ENCODE measurements at places on chromosomes 1 and 21.

- DNase-seq, result peak; percentile 40
Observed at GRCh38 chr1:119675349-119676345, 27.6 kb upstream of the ZNF697 start.

- DNase-seq, result no peak
Observed at GRCh38 chr1:31617218-31617915, at the start of gene HCRTR1. Gene HCRTR1 (plus strand): TSS chr1:31617689. CDS start chr1:31619193, 1,504 bp downstream.

DNA sequence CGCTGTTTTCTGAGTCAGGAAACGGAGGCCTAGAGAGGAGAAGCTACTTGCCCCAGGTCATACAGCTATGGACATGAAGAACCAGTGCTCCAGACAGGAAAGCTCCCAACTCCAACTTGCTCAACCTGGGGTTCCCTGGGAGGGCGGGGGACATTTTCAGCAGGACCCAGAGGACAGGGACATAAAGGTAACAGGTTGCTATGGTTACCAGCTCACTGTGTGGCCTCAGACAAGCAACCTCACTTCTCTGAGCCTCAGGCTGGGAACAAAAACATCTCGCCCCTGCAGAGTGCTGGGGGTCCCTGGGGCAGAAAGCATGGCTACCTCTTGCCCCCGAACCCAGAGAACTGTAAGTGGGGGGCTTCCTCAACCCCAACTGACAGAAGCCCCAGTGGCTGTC is 16.1 kb downstream of the FBXO2 start:
- no peak for DNase-seq

DNA sequence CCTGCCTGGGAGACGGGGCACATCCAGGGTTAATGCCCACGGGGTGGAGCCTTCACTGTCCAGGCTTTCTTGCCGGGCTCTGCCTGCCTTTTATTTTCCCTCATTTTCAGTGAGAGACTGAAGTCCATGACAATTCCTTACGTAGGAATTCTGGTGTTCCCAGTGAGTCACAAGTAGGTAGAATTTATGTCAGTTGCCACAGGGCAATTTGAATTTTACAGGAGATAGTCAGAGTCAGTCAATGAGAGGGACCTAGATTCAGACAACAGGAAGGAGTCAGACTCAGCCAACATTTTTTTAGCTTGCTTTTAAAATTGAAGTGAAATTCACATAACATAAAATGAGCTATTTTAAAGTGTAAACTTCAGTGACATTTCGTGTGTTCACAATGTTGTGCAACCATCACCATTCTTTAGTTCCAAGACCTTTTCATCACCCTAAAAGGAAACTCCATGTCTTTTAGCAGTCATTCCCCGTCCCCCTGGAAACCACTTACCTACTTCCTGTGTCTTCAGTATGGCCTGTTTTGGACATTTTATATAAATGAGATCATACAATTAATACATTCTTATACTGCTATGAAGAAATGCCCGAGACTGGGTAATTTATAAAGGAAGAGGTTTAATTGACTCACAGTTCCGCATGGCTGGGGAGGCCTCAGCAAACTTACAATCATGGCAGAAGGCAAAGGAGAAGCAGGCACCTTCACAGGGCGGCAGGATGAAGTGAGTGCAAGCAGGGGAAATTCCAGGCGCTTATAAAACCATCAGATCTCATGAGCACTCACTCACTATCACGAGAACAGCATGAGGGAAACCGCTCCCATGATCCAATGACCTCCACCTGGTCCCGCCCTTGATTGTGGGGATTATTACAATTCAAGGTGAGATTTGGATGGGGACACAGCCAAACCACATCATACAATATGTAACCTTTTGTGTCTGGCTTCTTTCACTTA is 14.6 kb downstream of the AJAP1 start:
- no peak for DNase-seq

GRCh38 chr1:47441450-47442106 is 3.7 kb downstream of the FOXD2 start:
- no peak for DNase-seq

DNA sequence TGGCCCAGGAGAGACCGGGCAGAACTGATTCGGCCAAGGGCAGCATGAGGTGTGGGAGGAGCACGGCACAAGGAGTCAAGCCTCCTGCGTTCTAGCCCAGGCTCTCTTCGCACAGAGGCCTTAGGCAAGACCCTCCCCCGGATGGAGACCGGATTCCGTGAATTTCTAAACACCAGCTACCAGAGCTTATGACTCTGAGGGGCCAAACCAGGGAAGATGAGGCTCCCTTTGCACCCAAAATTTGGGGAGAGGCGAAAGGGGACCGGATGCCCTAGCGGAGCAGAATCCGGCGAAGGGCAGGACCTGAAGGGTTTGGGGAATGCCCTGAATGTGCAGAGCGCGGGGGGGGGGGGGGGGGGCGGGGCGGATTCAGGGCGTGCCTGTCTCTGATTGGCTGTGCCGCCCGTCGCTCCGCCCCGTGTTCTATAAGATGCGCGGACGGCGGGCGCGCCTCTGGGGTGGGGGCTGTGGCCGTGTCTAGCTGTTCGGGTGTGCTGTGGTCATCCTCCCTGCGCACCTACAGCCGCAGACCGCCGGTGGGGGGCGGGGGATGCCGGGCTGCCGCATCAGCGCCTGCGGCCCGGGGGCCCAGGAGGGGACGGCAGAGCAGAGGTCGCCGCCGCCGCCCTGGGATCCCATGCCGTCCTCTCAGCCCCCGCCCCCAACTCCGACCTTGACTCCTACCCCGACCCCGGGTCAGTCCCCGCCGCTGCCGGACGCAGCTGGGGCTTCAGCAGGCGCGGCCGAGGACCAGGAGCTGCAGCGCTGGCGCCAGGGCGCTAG is at the start of gene TRNP1:
TRNP1 (plus strand) TSS at position 456 of the 783 bp plus-strand sequence; CDS start at position 551, 95 bp downstream.
- peak; percentile 57 for DNase-seq

DNA sequence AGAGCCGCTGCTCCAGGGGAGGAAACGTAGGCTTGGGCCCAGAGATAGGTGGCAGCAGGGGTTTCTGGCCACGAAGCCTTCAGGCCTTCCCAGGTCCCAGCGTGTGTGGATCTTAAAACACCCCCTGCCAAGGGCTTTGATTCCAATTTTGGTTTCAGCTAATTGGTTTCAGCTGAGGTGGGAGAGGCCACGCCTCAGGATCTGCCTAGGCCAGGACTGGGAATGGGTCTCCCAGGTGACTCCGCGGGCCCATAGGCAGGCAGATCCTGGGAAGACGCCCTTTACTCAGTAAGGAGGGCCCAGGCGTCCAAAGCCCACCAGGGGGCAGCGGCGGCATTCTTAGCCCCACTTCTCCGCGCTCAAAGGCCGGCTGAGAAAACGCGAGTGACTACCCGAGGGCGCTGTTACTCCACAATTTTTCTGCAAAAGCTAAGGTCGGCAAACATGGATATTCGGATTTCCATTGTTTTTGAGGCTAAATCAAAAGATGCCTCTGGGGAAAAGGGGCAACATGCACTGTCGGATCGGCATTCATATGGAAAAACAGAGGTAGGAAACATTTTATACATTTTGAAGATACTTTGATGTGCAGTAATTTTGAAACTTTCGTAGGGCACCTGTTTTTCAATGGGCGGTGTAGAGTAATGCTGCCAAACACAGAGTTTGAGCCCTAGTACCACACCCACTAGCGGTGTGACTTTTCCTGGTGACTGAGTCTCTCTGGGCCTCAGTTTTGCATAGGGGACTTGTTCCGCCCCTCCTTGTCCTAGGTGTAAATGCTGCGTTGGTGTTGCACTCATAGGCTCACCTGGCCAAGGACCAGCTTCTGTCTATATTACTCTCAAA is 31.8 kb upstream of the BCL10 start:
- DNase-seq, result peak; percentile 41

GRCh38 chr1:111507411-111508201 is 4.2 kb upstream of the ADORA3 start:
- peak; percentile 53 for DNase-seq

DNA sequence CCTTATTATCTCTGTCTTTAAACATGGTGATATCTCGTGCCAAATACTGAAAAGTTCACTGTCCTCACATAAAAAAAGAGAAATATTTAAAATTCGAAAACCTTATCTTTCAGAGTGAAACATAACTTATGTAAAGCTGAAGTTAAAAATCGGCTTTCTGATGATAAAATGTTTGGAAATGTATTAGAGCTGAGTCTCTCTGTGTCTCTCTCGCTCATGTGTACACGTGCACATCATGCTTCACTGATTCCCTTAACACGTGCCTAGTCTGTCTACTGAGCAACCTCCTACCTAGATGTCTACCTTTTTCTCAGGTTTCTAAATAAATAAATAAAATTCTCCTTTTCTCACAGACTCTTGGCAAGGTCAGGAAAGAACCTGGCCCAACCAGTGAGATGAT is 17.1 kb downstream of the HHIPL2 start:
- DNase-seq, result no peak

DNA sequence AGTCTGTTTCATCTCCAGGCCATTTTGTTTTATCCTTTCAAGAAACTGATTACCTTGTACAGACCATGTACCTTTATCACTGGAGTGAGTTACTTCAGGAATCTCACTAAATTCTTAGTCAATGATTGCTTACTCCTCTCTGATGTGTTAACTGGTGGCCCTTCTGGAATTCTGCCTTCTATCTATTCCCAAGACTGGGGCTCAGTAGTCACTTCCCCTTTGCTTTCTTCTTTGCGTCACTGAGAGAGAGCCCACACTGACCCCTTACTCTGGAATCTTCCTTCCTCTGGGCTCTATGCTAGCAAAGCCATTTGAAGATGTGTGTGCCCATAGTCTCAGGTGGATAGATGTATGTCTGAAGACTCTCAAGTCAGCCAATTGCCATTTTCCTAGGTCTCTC is 34.6 kb downstream of the XCL2 start:
- DNase-seq, result no peak

- no peak for DNase-seq
Observed at GRCh38 chr1:35190784-35191183, 2.2 kb downstream of the SFPQ start.

DNA sequence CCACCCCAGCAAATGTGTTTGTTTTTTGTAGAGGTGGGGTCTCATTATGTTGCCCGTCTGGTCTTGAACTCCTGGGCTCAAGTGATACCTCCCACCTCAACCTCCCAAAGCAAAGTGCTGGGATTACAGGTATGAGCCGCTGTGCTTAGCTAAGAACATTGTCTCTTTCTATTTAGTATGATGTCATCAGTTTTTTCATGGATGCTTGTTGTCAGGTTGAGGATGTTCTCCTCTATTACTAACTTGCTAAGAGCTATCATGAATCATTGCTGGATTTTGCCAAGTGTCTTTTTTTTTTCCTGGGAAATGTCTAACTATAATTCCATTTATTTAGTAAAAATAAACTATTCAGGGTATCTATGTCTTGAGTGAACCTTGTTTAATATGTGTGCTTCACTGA is 19.0 kb upstream of the MPC2 start:
- no peak for DNase-seq

DNA sequence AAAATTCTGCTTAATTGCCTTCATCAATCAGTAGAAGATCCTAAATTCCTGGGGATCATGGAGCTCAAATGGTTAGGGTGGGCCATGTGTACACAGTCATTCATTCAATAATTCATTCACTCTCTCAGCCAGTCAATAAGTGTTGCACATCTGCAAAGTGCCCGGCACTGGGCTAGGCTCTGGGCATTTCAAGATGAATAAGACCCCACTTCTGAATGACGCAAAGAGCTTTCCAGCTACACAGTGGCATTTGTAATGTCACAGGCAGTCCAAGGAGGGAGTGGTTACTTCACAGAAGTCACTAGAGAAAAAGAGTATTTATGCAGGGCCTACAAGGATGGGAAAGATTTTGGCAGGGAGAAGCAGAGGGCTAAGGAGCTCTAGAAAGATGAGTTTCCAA is 93.2 kb downstream of the KCNJ15 start:
- DNase-seq, result no peak

- DNase-seq, result peak; percentile 49
Observed at GRCh38 chr1:54287176-54287650, 87.2 kb downstream of the MRPL37 start.

GRCh38 chr1:27149084-27149761 is 5.7 kb downstream of the SLC9A1 start:
- DNase-seq, result no peak

GRCh38 chr21:38234395-38235142 is 22.2 kb upstream of the KCNJ15 start:
- no peak for DNase-seq

DNA sequence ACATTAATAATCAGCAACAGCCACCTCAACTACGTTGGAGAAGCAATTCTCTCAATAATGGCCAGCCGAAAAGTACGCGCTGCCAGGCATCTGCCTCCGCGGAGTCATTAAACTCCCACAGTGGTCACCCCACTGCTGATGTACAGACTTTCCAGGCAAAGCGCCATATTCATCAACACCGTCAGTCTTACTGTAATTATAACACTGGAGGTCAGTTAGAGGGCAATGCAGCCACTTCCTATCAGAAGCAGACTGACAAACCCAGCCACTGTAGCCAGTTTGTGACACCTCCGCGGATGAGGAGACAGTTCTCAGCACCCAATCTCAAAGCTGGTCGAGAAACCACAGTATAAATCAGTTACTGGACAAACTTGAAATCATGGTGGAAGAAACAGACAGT is 93.9 kb downstream of the KIF1B start:
- no peak for DNase-seq
